Kidney glomerular epithelial cell (primary cell): ENCODE measurements at places on chromosomes 1 and 21.
A peak's percentile ranks its signal among the peaks of the same experiment; 100 is the strongest.

DNA sequence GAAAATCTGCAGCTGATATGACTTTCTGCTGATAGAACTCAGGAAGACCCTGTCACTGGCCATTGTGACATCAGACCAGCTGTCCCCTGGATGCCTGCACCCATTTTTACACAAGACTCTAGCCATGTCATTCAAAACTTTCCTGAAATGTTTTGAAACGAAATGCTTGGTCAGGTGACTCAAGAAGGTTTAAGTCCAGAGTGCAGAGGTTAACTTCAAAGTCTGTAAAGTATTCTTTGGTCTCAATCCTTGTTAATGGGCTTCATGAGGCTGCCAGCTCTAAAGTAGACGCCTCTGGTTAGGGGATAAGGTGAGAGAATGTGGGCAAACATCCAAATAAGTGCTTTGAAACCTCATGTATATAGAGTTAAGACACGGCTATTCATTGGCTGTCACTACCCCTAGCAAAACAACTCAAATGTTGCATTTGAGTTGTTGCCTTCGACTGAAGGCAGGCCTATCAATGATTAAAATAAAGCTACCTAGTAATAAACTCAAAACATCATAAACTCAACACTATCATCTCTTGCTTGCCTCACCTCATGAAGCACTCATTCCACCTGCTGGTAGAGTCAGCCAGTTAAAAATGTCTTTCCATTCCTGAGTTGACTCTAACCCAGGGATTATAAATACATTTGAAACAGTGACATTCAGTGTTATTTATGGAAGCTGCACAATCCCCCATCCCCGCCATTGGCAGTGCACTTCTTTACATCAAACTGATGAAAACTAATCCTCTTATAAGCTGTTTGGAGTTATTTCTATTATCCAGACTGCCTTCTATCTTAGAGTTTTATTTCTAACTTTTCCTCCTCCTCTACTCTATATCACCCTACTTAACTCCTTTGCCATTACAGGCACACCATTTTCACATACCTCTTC, 26.0 kb downstream of the RABIF start:
- no peak for DNase-seq

DNA sequence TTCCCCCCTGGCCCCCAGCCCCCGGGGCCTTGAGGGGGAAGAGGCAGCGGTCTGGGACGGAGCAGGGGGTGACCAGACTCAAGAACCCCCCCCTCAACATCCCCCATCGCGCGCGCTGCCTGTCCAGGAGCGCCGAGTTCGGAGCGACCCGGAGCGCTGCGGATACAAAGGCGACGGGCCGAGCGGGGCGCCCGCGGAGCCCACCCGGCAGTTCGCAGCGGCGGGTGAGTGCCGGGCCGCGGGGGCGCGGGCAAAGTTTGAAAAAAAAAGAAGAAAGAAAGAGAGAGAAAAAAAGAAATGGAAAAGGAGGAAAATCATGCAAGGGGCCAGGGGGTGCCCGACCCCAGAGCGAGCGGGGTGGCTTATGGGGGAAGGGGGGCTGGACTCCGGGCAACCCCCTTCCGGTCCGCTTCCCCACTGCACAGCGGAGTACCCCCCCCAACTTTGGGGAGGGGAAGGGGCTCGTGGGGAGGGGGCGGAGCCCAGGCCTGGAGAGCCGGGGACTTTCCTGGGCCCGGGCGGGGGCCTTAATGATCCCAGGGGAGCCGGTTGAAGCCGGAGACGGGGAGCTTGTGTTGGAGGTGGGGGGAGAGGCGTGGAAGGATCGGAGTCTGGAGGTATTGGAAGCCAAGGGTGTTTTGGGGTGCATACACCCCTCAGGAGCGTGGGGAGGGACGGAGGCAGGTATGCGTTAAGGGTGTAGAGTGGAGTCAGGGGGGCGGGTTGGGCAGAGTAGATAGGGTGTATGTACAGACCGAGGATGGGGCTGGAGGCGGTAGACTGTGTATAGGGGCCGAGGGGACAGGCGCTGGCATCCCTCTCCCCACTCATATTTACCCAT, 502 bp downstream of the VANGL2 start:
- DNase-seq: peak; percentile 0

GRCh38 chr1:54543729-54544496, 4.1 kb upstream of the ACOT11 start:
- no peak for DNase-seq

GRCh38 chr21:39216290-39216689, 33.0 kb upstream of the PSMG1 start:
- DNase-seq: no peak
